ENCODE measurements at places on chromosomes 7 and 10. TPM values are rescaled to one million over a fixed set of nuclear protein-coding genes. Genes with fewer than 3 reads are reported as not detected.
A peak's percentile ranks its signal among the peaks of the same experiment; 100 is the strongest.

DNA sequence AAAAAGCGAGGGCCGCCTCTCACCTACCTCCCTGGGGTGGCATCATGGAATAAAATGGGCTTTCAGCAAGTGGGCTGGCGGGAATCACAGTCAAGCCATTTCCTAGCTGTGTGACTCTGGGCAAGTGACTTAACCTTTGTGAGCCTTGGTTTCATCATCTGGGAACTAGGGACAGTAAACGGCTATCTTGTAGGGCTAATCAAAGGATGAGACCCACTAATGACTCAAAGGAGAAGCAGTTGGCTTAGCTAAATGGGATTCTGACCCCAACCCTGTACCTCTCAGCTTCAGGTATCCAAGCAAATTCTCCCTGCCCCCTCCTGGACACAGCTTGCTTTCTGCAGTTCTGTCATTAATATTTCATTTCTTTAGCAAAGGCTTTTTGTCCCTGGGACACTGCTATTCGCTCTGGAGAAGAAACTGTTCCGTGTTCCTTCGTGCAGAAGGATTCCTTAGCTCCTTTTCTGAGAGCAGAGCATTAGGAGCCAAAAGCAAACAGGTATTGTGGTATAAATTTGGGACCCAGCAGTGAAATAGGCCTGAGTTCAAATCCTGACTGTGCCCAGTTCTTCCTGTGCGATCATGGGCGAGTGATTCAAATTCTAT lies 25.9 kb downstream of the TRIM8 start:
- DNase-seq, result no peak

DNA sequence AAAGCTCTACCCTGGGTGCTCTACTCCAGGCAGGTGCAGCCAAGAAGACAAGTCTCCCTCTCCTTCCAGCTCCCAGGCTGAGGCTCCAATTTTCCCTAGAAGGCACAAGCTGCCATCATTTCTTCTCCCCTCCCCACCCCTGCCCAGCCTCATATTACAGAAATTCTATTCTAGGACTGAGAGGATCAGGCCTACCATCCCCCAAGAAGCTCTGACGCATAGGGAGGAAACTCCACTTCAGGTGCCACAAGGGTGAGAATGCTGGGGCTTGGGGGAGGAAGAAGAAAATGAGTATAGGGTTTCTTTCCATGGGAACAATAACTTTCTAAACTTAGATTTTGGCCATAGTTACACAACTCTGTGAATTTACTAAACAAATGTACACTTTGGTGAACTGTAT lies 35.3 kb downstream of the FEZF1 start:
- DNase-seq, result no peak

GRCh38 chr10:94853065-94853464 lies 85.4 kb upstream of the CYP2C9 start:
- no peak for DNase-seq

GRCh38 chr10:94343151-94343550 lies 19.6 kb downstream of the NOC3L start:
- no peak for DNase-seq

DNA sequence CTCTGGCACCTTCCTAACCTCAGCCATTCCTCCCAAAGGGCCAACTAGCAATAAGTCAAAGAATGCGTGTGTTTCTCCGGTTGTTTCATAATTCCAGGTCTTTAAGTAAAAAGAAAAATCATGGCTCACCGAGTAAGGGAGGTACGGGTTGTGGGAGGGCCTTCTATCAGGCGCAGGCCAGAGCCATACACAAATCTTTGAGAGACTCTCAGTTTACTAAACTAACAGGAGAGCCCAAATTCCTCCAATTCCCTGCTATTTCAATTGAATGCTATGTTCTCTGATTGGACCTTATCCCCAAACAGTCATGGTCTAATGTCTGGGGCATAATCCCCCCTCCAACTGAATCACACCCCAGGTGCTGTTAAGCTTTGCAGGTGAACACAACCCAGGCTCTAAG lies 26.2 kb upstream of the SLF2 start:
- DNase-seq, result no peak

GRCh38 chr10:3428826-3429225 lies 256.2 kb upstream of the PITRM1 start:
- DNase-seq, result no peak

GRCh38 chr7:131302876-131303707 lies 24.6 kb upstream of the MKLN1 start:
- DNase-seq, result no peak

DNA sequence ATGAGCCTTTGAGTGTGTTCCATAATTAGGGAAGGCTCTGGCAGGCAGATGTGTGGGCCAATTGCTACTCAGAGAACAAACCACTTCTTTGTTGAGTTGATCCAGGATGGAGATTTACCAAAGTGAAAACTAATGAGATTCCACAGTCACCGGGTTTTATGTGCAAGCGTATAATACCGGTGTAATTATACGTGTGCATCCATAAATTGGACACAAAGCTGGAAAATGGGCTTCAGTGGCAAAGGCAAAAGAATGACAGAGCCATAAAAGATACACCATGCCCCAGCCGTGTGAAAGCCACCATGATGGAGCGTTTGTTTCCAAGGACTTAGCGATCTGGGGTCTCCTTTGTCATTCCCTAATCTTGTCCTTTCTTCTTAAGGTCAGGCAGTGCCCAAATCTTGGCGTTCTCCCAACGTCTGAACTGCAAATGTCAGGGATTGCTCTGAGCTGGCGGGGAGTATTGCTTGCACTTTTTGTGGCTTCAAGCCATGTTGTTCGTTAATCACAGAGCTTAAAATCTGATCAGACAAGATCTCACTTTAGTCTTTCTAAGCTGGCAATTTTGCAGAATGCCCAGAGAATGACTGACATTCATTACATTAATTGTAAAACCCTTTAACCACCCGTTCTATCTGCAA lies 70.1 kb downstream of the NPTX2 start:
- no peak for DNase-seq

DNA sequence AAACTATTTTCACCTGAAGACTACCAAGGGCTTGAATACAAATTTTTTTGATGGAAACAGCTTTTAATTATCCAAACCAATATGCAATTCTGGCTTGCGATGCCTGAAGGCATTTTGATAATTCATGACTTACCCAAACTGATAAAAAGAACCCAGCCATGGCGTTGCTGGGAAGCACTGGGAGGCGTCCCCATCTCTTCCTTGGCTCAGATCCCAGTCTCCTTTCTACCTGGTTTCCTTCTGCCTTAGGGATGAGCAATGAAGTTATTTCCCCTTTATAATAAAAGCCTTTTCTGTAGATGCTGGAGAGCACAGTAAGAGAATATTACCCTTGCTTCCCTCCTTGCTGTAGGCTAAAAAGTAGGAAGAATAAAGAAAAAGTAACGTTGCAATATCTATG lies 129.1 kb upstream of the ANK3 start:
- DNase-seq, result no peak

- no peak for DNase-seq
Observed at GRCh38 chr7:121587435-121587834, 191.3 kb upstream of the FAM3C start.

GRCh38 chr7:112744818-112745217 lies 45.4 kb downstream of the TMEM168 start:
- DNase-seq, result no peak

DNA sequence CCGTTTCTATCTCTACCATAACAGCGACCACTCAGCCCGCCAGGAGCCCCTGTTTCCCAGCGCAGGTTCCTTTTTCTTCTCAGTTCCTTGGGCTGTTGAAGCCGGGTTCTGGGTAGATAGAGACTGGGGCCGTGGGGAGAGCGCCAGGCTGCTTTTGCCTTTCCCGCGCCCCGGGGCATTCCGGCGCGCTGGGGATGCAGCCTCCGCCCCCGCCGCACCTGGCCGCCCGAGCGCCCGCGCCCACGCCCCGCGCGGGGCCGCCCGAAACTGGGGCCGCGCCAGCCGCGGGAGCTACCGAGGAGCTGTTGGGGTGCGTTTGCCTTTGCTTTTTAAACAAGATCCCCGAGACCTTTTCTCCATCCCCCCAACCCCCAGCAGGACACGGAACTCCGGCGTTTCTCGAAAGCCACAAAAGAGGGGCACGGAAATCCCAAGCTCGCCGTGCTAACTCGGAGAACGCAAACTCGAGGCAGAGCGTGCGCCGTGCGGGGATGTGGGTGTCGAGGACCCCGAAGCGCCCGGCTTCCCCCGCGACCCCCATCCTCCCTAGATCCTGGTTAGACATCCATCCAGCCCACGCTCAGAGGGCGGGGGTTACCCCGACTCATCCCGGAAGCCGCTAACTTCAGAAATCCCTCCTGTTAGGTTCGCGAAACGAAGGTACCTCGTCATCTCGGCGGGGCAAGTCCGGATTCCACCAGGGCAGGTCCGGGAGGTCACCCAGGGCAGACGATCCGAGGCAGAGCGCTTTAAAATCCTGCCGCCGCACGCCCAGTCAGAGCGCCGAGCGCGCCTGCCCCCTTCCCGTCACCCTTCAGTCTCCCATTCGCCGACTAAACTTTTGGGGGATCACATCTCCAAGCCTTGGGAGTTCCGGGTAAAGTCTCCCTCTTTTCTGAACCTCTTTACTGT lies 1.0 kb downstream of the GRM8 start:
- peak; percentile 22 for DNase-seq

DNA sequence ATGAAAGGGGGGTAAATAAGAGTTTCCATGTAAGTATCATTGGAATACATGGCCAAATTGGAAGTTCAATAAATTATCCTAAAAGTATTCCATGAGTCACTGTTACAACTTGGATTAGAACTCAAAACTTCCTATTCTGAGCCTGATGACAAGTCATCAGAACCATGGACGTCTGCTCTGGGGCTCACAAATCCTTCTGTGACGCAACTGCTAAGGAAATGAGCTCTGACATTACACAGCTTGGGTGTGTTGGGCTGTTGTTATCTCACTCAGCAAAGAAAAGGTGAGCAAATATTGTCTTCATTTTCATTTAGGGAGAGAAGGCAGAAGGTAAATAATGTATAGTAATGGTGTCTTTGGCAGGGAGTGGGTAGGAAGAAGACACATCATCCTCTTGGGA lies 214.8 kb upstream of the ADO start:
- no peak for DNase-seq

DNA sequence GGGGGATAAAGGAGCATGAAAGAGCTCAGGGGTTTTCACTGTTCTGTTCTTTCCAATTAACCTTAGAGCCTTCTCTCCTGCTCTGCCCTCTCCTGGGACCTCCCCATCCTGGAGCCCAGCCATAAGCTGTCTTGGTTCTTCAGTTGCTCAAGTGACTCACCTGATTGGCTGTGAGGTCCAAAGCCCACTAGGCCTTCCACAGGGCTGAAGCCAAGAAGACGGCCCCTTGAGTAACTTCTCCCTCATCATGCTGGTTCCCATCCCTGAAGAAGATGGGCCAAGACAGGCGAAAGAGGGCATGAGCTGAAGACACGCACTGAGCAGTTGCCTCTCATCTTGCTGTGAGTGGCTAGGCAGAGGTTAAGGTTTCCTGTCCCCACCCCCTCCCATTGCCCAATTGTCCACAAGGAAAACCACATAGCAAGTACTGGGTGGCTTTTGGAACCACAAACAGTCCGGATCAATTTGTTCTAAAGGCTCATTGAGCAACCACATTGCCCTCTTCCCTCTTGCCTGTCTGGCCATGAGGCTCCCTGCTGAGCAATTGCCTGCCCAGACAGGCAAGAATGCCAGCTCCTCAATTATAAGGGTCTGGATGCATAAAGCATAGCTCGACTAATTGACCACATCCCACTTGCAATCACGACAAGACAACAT lies 43.9 kb upstream of the GPAM start:
- no peak for DNase-seq

RELN gene
- total RNA-seq, result not detected

PNLIP gene
- not detected for total RNA-seq

CCAR1 gene
- 88.2 TPM for total RNA-seq

RBP4 gene
- not detected for total RNA-seq

ZFAND4 gene
- total RNA-seq, result 19.8 TPM

SAMD9 gene
- 24.4 TPM for total RNA-seq

Data from activated B cell treated with CpG ODN at 0.5 μM for 24 hours (primary cell).